ENCODE measurements at places on chromosomes 12 and 14. TPM values are rescaled to one million over a fixed set of nuclear protein-coding genes. Genes with fewer than 3 reads are reported as not detected.
A peak's percentile ranks its signal among the peaks of the same experiment; 100 is the strongest.

Gene ATG101
- 15.7 TPM for total RNA-seq

- no peak for DNase-seq
Measured at GRCh38 chr12:27901959-27902358, 70.6 kb downstream of the PTHLH start.

Gene OLR1
- not detected for total RNA-seq

DNA sequence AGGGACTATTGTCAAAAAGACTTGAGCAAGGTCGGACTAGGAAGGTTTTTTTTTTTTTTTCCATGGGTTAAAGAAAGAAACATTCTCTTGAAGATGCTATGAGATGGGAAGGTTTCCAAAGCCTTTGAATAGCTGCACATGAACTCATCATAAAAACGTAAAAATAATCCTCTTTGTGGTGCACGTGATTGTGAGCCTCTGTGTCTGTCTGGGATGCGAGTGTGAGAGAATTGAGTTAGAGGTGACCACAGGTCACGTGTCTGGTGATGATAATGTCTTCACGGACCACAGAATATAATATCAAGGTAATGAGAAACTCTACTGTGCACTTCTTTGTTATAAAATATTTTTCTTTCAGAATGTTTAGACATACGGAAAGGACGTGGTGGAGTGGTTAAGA lies 24.3 kb upstream of the ADGRD1 start:
- no peak for DNase-seq

DNA sequence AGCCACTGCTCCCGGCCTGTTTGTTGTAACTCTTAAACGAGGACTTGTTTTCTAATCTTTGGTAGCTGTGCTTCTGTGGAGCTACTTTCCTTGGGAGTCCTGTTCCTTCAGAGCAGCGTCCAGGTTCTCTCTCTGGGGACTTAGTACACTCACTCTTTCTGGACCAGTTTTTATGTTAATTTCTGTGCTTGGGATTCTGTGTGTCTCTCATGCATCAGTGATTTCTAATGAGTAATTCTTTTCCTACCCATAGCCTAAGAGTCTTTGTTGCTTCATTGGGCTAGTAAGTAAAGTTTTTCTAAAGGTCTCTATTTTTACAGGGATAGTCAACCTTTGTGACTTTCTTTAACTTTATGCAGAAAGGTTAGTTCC lies 289.3 kb downstream of the FBXL14 start:
- DNase-seq, result no peak

Gene DIO3
- total RNA-seq, result 1.2 TPM

DNA sequence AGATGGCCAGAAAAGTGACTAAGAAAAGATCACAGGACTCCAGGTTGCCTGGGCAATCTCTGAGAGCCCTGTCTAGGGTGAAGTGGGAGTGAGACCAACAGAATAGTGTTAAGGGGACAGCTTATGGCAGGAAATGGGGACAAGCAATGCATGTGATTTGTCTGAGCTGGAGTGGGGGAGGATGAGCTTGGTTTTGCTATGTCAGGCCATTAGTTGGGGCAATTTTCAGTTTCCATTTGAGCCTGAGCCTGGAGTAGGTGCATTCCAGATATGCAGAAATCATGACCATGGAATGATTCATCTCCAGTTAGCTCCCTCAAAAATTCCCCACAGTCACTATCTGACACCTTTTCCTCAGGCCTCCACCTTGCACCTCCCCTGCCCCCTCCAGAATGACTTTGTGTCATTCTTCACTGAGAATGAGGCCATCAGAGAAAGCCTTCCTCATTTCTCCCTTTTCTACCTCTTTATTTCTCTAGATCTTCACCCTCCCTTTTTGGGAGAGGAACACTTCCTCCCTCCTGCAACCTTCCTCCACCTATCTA lies 150.9 kb upstream of the PLEKHG7 start:
- DNase-seq, result no peak

DNA sequence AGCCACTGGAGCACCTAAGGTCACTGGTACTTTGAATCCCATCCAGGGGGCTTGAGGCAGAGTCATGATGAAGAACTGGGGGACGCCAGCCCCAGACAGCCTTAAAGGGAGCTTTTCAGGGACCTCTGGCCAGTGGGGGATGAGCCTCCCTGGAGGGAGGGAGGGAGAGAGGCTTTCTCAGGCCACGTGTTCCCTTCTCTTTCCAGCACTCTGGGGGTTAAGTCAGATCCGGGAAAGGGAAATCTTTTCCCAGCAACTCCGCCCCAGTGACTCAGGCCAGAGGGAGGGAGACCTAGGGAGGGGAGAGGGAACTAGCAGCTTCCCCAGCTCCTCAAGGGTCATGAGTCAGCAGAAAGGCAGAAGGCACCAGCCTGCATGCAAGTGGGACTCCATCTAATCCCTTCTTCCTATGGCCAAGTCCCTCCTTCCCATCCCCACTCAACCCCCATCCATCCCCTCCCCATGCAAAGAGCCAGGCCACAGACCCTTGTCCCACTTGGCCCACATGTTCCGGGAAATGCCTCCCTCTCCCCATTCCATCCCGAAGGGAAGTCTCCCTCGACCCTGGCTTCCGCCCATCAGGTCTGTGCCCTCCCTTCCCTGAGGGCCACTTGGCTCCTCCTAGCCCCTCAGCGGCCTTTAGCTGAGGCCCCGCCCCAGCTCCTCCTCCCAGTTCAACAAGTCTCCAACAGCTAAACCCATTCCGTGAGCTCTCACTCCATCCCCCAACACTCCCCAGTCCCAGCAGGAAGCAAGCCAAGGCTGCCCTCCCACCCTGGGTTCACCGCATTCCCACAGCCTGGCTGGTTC lies 5.6 kb downstream of the TNFRSF1A start:
- DNase-seq, result peak; percentile 92

DNA sequence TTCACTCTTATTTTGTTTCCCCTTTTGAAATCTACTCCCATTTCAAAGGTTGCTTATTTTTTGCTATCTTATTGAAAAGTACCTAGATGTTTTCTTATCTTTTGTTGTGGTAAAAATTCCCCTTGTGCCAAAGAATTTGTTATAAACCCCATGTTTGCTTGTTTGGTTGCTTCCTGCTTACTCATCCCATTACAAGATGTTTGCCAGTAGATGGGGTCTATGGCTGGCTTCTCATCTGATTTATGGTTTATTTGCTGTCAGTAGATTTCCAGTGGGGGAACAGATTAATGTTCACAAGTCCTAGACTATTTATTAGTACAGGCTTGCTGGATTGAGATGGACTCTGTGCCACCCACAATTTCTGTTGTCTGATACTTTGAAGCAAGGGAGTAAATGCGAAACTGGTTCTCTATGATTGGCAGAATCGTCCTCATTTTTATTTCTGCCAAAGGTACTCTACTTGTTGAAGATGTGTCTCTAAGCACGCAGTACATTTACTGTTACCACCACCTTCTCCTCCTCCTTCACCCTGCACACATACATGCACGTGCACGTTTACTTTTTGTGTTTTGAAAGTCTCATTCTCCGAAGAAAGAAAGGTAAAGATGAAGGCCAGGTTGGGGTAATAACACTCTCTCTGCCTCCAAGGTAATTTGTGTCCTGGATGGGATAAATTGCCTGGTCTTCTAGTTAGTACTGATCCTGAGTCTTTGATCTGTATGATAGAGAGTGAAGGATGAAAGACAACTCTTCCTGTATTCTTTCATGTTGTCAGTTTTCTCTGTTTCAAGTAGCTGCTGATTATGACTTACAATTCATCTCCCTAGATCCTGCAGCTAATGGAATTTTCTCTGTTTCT lies 117.2 kb upstream of the ATP2B1 start:
- no peak for DNase-seq

DNA sequence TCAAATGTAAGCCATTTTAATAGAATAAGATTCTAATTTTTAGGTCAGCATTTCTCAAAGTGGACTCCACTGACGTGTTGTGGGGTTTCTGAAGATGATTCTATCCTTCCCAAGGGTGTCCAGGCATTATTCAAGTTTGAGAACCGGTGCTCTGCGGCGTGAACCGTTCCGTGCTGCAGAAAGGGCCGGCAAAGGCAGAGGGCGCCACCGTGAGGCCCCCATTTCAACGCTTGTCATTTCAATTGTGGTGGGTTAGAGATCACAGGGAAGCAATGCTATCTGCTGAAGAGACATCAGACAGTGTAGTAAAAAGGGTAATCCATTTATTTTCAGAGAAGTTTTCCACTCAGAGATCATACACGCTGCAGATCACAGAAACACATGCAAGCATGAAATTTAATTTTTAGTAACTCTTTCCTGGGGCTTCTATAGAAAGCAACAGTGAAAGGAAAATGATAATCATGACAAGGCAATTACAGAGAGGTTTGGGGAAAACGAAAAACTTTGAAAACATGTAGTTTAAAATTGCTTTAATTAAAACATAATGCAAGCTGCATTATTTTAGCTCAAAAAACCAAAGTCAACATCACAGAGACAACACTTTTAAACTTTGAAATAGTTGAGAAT lies 201.7 kb downstream of the EXOC5 start:
- DNase-seq, result peak; percentile 54

Gene FBRSL1
- total RNA-seq, result 306 TPM

Gene FITM1
- total RNA-seq, result 1.4 TPM

- no peak for DNase-seq
Measured at GRCh38 chr12:80700327-80700726, 7.1 kb upstream of the MYF6 start.

DNA sequence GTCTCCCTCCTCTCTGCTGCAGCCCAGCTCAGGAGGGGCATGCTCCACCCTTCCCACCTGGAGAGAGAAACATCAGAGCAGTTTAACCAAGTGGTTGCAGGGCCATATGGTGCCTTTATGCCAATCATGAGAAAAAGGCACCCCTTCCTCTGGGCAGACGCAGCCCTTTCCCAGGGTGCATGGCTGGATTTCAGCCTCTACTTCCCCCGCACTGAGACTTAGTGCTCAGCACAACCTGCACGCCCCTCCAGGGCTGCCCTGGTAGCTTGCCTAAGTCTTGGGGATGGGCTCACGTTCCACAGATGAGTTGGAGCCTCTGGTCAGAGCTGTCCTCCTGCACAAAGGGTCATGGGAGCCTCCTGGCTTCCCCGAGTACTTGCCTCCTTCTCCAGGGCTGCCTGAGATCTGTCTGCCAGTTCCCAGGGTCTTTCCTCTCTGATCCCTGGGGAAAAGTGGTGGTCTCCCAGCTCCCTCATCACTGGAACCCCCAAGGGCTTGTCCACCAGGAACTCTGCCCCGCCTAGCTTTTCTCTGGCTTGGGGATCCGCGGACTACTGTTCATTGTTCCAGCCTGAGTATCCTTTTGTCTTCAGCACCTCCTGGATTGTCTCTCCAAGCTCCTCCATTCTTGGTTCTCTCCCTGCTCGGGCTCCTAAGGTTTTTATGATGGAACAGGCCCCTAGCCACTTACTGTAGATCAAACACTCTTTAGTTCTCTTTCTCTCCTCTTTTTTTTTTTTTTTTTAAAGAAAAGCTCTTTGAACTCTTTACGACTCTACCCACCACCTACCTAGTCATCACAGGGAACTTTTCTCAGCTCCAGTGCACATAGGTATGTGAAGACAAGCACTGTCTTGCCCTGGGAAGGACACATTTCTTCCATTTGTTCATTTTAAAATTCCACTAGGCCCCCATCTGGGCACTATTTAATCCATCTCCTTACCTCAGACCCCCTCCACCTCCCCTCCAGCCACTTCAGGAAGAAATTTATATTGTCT lies 6.1 kb upstream of the KRT74 start:
- no peak for DNase-seq

GRCh38 chr14:101975231-101975630 lies 10.9 kb downstream of the DYNC1H1 start:
- no peak for DNase-seq

Gene OVCH1
- total RNA-seq, result 0.37 TPM

DNA sequence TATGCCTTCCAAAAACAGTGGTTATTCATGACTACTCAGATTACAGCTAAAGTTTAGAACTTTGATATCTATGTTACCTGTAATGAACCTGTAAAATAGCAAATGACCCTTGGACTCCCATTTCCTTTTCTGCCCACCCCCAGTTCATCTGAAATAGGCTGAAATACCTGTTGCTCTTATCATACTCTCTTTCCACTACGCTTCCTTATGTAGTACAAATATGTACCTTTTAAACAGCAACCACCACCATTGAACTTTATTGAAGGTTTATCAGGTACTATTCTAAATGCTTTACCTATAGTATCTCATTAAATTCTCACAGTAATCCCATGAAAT lies 239.7 kb downstream of the SSPN start:
- no peak for DNase-seq

GRCh38 chr12:91763654-91764370 lies 381.8 kb downstream of the BTG1 start:
- DNase-seq, result no peak

Gene COX8C
- total RNA-seq, result not detected

- no peak for DNase-seq
Measured at GRCh38 chr14:51302295-51303030, 62.4 kb downstream of the TMX1 start.

DNA sequence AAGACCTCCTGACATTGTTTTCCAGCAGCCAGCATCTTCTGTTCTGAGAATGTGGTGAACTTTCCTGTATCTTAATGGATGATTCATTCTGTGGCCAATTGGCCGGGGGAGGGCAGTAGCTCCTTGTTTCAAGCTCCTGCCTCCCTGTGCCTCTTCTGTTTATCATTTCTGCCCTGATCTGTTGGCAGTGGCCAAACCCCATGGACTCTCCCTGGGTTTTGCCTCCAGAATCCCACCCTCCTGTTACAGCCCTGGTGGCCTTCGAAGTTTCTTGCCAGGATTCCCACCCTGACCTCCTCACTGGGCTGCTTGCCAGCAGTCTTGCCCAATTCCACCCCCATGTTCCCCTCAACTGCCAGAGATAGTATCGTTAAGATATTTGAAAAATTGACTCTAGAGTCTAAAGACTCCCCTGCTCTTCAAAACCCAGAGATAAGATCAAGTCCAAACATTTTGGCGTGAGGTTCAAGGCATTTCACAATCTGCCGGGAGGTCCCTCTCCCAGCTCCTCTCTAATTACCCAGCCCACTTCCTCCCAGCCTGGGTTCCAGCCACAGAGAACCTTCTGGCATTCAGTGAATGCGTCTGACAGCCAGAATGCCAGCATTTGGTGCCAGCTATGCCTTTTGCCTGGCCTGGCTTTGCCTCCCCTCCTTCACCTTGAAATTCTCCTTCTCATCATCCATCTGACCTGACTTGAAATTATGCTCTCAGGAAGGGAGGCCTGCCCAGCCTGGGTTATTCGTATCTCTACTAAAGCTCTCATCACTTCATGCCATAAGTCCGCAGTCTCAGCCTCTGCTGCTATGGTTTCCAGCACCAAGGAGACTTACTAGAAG lies 37.7 kb upstream of the TXNRD1 start:
- peak; percentile 54 for DNase-seq

Gene LTBP2
- 13.5 TPM for total RNA-seq

Gene KCNC2
- not detected for total RNA-seq

Gene ANHX
- total RNA-seq, result not detected

DNA sequence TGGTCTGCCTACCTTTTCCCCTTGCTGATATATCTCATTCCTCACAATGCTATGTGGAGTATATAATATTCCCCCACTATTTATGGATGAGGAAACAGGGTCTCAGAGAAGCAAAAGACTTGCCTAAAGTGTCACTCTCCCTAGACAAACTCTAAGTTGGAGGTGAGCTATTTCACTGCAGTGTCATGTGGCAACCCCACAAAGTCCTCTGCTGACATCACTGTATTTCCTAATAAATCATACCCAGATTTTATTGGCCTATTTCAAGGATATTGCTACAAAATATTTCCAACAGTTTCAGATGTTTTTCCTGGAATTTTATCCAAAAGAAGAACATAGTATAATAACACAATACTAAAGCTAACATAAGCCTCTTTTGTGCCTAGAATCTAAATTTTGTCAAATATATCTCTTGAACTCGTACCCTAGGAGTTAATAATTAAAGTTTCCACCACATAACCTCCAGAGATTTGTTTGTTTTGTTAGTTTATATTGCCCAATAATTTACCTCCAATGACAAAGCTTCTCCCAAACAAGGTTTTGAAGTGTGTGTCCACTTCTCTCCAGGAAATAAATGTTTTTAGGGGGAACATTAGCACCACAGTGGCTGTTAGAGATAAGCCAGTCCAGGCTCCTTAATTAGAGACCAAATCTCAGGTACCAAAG lies 215.1 kb downstream of the ASCL1 start:
- no peak for DNase-seq
